ENCODE measurements at places on chromosomes 16 and 17. TPM values are rescaled to one million over a fixed set of nuclear protein-coding genes. Genes with fewer than 3 reads are reported as not detected.

DNA sequence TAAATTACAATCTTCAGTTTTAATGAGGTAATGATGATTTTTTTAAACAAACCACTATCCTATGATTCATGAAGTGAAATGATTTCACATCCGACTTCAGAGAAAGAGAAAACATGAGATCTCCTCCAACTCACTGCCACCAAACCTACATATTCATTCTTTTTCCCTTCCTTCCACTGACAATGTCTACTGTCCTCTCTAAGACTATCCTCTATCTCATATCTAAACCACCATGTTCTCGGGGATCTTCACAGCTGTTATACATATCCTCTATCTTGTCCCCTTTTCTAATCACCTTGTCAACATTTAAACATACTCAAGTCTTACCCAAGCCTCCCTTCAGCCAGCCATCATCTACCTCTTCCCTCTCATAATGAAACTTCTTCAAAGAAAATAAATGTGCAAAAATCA, 53.5 kb downstream of the SMURF2 start:
- no peak overlapping the region for H3K4me3 ChIP-seq
- no peaks in the 10 kb centered on the region for H3K27me3 ChIP-seq
- H3K36me3 ChIP-seq = peaks cover 13% of the 10 kb centered on the region
- no peak for DNase-seq

- peaks cover 14% of the 10 kb centered on the region for H3K4me1 ChIP-seq
- no peak overlapping the region for H3K4me3 ChIP-seq
- H3K27me3 ChIP-seq = no peaks in the 10 kb centered on the region
- H3K36me3 ChIP-seq = peaks cover 31% of the 10 kb centered on the region
- no peak for DNase-seq
- no peak overlapping the region for H3K27ac ChIP-seq
These were observed 20.7 kb downstream of the PIK3R6 start for GRCh38 chr17:8846768-8847211.

DNA sequence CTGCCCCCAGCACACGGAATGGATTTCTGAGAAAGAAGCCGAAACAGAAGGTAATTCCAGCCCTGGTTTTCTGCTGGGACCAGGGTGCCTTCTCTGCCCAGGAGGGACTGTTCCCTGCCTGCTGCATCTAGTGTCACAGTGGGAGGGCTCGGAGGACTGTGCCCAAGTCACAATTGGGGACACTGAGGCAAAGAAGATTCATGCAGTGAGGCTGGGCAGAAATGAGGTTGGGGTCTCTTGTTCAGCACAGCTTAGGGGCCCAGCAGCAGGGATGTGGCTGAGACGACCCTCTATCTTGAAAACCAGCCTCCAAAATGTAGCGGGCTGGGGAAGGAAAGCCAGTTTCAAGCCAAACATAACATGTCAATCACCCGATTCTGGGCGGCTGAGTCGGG, 592 bp downstream of the IL21R start:
- H3K4me1 ChIP-seq = peaks cover 63% of the 10 kb centered on the region
- peak overlapping the region; percentile 98 for H3K4me3 ChIP-seq
- no peaks in the 10 kb centered on the region for H3K27me3 ChIP-seq
- H3K36me3 ChIP-seq = peaks cover 40% of the 10 kb centered on the region
- H3K27ac ChIP-seq = peak overlapping the region; percentile 98
- DNase-seq = no peak

The SMARCE1 gene
- 110 TPM for total RNA-seq

DNA sequence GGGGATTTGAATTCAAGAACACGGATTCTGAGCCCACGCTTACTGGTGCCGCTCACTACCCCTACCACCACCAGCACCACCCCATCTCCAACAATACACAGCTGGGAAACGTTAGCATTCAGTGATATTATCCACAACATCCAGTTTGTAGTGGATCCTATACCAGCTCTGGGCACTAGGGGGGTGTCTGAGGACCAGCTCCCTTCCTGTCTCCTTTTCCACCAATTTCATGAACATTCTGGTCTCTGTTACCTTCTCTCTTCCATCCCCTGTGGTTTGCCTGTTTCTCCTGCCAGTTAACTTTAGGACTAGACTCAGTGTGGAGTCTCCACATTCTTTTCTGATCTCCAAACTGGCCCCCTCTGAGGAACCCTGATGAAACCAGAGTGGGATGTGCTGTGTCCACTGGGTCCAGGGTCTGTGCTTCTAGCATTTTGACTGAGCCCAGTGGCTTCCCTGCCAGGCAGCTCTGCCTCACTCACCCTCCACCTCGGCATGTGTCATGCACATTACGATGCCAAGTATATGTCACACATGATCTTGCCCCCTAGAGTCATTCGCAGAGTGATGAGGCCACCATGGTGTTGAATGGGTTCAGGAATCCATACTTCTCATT, 187.0 kb upstream of the CDH13 start:
- H3K27ac ChIP-seq = no peak overlapping the region
- no peaks in the 10 kb centered on the region for H3K4me1 ChIP-seq
- peaks cover 4% of the 10 kb centered on the region for H3K27me3 ChIP-seq
- no peak overlapping the region for H3K4me3 ChIP-seq

GRCh38 chr16:74698222-74698621, 2.4 kb downstream of the MLKL start:
- H3K27ac ChIP-seq = peak overlapping the region; percentile 99
- DNase-seq = no peak
- peaks cover 34% of the 10 kb centered on the region for H3K36me3 ChIP-seq
- peak overlapping the region; percentile 99 for H3K4me3 ChIP-seq
- H3K4me1 ChIP-seq = peaks cover 61% of the 10 kb centered on the region

Measured in activated CD4-positive, alpha-beta T cell treated with anti-CD3 and anti-CD28 coated beads, Interleukin-2, amount 10 ng/mL, durations not matched to agents 7 days and 5 days (primary cell).